ENCODE measurements at places on chromosomes 5 and 9.

- H3K4me3 ChIP-seq, result no peak overlapping the region
- no peaks in the 10 kb centered on the region for H3K36me3 ChIP-seq
- H3K4me1 ChIP-seq, result no peaks in the 10 kb centered on the region
- no peak overlapping the region for H3K27ac ChIP-seq
- H3K27me3 ChIP-seq, result peaks cover 7% of the 10 kb centered on the region
- no peak for DNase-seq
These were observed 51.1 kb downstream of the PDE6A start for GRCh38 chr5:149893403-149893931.

GRCh38 chr9:129405827-129406213, 215.1 kb downstream of the C9orf50 start:
- H3K27ac ChIP-seq, result no peak overlapping the region
- H3K36me3 ChIP-seq, result peaks cover 9% of the 10 kb centered on the region
- peaks cover 9% of the 10 kb centered on the region for H3K4me1 ChIP-seq
- no peak for DNase-seq

DNA sequence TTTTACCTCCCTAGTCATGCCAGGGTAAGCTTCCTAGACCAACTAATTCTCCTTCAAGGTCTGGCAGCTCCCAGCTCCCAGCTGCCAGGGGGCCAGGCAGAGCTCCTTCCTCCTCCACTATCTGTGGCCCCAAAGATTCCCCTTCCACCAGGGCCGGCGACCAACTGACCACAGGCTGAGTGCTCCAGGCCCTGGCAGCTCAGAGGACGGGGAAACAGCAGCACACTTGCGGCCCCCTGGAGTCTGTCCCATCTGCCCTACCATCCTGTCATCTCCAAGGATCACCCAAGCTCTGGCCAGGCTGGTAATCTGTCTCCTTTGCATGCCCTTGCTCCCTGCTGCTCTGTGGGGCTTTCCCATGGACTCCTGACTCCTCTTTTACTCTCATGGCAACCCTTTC, 31.2 kb upstream of the BASP1 start:
- H3K4me3 ChIP-seq, result no peak overlapping the region
- peaks cover 13% of the 10 kb centered on the region for H3K27me3 ChIP-seq
- DNase-seq, result no peak
- no peaks in the 10 kb centered on the region for H3K36me3 ChIP-seq

DNA sequence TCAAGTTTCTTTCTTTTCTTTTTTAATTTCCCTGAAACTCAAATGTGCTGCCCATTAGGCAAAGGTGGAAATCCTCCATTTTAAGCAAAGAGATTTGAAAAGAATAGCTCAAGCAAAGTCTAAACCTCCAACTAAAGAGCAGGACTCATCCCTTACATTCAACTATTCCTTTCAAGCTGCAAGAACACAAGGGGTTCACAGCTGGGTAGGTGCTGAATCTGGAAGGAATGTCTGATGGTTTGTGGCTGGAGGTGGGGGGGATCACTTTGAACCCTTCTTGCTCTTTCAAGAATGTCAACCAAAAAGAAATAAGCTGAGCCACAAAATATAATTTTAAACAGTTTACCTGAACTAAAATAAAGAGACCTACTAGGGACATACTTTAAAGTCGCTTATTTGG, 375.7 kb upstream of the CDH10 start:
- no peaks in the 10 kb centered on the region for H3K4me1 ChIP-seq
- no peaks in the 10 kb centered on the region for H3K27me3 ChIP-seq
- H3K27ac ChIP-seq, result no peak overlapping the region
- H3K4me3 ChIP-seq, result no peak overlapping the region
- no peak for DNase-seq

DNA sequence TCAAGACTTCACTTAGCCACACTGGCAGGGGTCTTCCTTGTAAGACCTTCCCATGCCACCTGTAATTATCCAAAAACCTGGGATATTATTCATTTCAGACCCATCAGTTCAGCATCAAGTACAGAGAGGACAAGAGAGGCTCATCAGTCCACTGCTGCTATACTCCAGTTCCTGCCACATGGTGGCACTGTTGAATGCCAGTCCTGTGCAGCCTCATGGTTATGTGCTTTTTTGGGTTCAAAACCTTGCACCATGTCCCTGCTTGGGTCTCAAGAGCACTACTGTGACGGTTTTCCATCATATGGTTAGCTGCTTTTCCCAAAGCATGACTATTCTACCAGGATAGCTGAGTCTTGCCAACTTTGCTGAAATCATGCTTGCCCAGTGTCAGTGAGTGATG, 8.5 kb downstream of the PTGS1 start:
- H3K27ac ChIP-seq, result no peak overlapping the region
- H3K4me3 ChIP-seq, result no peak overlapping the region
- no peaks in the 10 kb centered on the region for H3K27me3 ChIP-seq

DNA sequence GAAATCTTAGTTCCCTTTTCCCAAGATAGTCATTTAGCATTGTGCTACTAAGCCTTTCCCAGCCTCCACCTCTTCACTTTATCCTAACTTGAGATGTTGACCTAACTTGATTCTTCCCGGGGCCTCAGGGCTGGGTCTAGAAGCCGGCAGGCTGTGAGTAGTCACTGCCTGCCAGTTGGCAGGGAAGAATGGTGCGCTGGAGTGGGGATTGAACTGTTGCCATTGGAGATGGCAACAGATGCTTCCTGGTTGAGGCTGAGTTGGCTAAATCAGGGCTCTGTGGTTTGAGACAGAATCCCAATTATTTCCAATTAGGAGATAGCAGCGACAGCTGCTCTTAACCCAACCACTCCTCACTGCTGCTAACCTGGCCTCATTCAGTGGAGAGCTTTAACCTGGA, 343.1 kb downstream of the BRINP1 start:
- no peaks in the 10 kb centered on the region for H3K36me3 ChIP-seq
- no peak overlapping the region for H3K27ac ChIP-seq
- DNase-seq, result no peak
- H3K4me1 ChIP-seq, result no peaks in the 10 kb centered on the region

- no peak overlapping the region for H3K27ac ChIP-seq
- H3K36me3 ChIP-seq, result no peaks in the 10 kb centered on the region
- no peak for DNase-seq
- peaks cover 6% of the 10 kb centered on the region for H3K4me1 ChIP-seq
These were observed 170.0 kb downstream of the NTRK2 start for GRCh38 chr9:84839541-84839940.

- H3K27me3 ChIP-seq, result no peaks in the 10 kb centered on the region
- H3K4me1 ChIP-seq, result no peaks in the 10 kb centered on the region
- no peak overlapping the region for H3K27ac ChIP-seq
- DNase-seq, result no peak
- no peak overlapping the region for H3K4me3 ChIP-seq
These were observed 262.0 kb downstream of the PLK2 start for GRCh38 chr5:58197875-58198274.

DNA sequence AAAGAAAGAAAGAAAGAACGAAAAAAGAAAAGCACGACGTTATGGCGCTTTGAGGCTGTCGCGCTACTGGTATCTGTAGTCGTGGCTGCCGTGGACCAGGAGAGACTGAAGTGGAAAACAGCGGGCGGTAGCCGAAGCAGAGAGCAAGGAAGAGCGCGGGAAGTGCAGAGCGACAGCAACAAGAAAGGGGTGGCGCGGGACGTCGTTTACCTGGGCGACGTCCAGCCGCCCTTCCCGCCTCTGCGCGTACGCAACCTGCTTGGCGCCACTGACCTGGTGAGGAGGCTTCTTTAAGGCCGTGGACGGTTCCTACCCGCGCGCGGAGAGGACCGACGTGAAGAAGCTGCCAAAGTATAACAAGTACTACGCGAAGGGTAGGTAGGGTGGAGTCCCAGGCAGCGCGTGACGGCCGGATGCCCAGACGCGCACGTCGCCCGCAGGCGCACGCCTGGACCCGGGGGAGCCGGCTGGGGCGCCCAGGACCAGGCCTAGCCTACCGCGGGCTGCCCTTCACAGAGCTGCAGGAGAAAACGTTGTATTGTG, 15.4 kb downstream of the CCL28 start:
- no peaks in the 10 kb centered on the region for H3K27me3 ChIP-seq
- peak; percentile 71 for DNase-seq
- H3K4me1 ChIP-seq, result peaks cover 15% of the 10 kb centered on the region
- peak overlapping the region; percentile 97 for H3K4me3 ChIP-seq
- peak overlapping the region; percentile 95 for H3K27ac ChIP-seq

DNA sequence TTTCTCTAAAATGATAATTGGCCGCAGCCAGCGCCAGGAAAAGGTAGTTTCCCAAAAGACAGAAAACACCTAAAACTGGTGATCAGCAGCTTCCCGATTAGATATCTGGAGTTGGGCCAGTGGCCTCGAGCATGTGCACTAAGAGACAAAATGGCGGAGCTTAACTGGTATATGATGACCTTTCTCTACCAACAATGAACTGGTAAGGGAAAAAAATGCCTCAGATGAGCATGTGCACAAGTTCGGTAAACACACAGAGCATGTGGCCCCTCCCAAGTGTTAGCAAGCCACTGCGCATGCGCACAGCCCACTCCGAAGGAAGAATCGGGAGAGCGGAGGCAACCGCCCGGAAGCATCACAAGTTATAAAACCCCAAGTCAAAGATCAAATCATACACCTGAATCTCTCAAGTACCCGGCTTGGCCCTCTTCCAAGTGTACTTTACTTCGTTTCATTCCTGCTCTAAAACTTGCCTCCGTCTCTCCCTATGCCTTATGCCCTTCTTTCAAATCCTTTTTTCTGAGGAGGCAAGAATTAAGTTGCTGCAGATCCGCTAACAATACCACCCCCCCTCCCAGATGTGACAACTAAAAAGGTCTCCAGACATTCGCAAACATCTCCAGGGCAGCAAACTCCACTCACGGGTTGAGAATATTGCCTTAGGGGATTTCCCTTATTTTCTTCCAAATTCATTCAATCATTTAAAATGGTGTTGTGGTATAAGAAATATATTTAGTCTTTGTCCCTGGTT, 15.0 kb upstream of the PTBP3 start:
- no peaks in the 10 kb centered on the region for H3K27me3 ChIP-seq
- H3K4me1 ChIP-seq, result peaks cover 7% of the 10 kb centered on the region
- H3K36me3 ChIP-seq, result no peaks in the 10 kb centered on the region
- H3K27ac ChIP-seq, result peak overlapping the region; percentile 96
- H3K4me3 ChIP-seq, result peak overlapping the region; percentile 92

DNA sequence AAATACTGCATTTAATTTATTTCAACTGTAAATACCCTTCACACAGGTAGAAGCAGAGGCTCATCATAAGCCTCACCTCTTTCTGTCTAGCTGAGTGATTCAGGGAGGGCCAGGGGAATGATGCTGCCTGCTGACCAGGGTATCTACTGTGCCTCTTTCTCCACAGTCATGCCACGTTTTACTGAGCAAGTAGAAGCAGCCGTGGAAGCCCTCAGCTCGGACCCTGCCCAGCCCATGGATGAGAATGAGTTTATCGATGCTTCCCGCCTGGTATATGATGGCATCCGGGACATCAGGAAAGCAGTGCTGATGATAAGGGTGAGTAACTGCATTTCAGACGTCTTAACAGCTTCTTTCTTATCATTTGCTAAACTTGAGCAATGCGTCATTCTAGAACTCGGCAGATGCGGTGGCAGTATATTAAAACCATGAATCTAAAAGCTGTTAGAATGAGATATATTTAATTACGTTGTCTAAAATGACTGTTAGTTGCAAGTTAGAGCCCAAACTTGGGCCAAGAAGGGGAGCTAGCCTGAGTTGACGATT, 50.0 kb upstream of the LRRTM2 start:
- H3K27ac ChIP-seq, result no peak overlapping the region
- no peak overlapping the region for H3K4me3 ChIP-seq
- H3K36me3 ChIP-seq, result peaks cover 49% of the 10 kb centered on the region
- no peaks in the 10 kb centered on the region for H3K27me3 ChIP-seq
- no peak for DNase-seq

- no peak overlapping the region for H3K4me3 ChIP-seq
- H3K36me3 ChIP-seq, result no peaks in the 10 kb centered on the region
- H3K27me3 ChIP-seq, result no peaks in the 10 kb centered on the region
- no peaks in the 10 kb centered on the region for H3K4me1 ChIP-seq
- no peak for DNase-seq
These were observed 191.0 kb downstream of the GLIS3 start for GRCh38 chr9:4108754-4109465.

DNA sequence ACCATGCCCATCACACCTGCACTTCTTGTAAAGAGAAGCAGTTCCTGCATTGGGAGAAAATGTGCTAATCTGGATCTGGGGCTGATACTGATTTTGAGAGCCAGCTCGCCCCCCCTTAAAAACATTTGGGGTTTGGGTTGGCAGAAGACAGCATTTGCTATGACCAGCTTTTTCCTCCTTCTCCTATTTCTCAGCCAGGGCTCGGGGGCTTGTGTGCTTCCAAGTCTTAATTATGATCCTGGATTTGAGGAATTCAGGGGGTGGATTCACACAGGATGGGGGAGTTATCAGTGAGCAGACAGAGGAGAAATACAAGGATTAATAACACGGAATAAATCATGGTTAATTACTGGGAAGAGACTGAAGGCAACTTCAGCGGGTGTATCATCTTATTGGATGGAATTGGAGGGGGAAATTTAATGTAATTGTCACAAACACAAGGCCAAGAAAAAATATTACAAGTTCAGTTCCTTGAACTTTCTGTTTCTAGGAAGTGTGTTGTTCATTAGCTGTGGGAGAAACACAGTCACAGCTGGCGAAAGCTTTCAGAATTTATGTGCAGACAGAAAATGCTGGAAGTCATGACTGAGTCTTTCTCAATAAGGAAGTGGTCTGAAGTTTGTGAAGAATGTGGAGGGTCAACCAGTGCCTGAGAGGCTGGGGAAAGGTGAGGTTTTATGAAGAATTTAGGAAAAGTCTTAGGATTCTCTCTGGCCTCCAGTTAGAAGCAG, 15.3 kb downstream of the C9orf152 start:
- H3K4me3 ChIP-seq, result no peak overlapping the region
- H3K27ac ChIP-seq, result peak overlapping the region; percentile 15
- H3K36me3 ChIP-seq, result peaks cover 4% of the 10 kb centered on the region
- no peaks in the 10 kb centered on the region for H3K27me3 ChIP-seq
- peaks cover 26% of the 10 kb centered on the region for H3K4me1 ChIP-seq
- DNase-seq, result no peak

Measured in stimulated activated naive B cell treated with anti-CD40 and anti-IgM and Interleukin-4, amounts not matched to agents 10 μg/mL and 1 μg/mL and 100 μg/mL, for 72 hours (primary cell).